ENCODE measurements at places on chromosomes 11 and 22.
A peak's percentile ranks its signal among the peaks of the same experiment; 100 is the strongest.

- no peak for DNase-seq
Measured at GRCh38 chr11:32918427-32918826, 25.8 kb downstream of the QSER1 start.

DNA sequence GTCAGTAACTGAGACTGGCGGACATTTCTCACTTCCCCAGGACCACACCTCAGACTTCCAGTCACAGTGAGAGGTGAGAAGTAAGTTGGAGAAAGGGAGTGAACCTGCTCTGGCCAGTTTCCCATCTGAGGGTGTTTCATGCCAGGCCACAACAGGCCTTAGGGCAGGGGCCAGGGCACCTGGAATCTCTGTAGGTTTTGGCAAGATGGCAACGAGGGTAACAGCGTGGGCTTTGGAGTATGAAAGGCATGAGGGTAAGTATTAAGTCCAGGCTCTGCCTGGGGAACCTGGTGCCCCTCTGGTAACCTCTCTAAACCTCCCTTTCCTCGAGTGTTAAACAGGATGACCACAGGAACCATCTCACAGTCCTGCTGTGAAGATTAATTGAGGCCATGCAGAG lies 28.5 kb upstream of the ABCC8 start:
- DNase-seq: no peak

- no peak for DNase-seq
Measured at GRCh38 chr11:92979176-92979575, 9.7 kb downstream of the MTNR1B start.

DNA sequence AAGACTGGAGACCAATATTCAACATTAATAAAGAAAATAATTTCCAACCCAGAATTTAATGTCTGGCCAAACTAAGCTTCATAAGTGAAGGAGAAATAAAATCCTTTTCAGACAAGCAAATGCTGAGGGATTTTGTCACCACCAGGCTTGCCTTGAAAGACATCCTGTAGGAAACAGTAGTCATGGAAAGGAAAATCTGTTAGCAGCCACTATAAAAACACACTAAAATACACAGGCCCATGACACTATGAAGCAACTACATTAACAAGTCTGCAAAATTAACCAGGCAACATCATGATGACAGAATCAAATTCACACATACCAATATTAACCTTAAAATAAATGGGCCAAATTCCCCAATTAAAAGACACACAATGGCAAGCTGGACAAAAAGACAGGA lies 2.4 kb upstream of the CASP4 start:
- DNase-seq: no peak

GRCh38 chr11:115325523-115325922 lies 178.7 kb downstream of the CADM1 start:
- no peak for DNase-seq

DNA sequence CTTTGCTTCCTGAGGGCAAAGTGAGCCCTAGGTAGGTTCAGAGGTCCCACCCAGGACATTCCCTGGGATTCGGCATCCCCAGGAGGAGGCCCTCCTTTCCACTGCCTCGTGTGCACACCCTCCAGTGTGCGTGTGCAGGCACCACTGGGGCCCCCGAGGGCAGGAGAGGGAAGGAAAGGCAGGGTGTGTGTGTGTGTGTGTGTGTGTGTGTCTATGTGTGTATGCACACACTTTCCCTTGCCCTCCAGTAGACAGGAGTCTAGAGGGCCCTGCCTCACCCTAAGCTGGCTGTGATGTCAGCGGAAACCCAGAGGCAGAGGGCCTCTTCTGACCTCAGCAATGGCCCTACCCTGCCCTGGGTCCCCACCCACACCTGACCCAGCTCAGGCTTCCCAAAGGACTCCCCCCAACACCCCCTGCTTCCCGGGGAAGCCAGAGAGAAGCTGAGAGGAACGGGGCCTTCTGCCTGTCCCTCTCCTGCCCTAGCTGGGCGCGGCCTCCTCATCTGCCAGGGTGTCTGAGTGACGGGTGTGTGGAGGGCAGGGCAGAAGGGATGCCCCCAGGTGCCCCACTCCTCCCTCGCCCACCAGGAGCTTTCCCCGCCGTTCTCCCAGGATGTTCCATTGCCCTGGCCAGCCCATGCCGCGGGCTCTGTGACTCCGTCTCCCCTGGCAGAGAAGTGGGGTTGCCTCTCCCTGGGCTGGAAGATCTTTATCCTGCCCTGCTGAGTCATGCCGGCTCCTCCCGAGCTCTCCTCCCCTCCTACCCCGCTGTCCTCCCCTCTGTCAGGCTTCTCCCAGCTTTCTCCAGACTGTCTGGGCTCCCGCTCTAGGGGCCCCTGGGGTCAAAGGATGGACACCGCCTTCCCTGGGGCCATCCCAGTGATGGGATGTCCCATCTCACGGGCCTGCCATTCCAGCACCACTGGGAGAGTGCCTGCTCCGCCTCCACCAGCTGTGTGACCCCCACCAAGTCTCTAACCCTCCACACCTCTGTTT lies 6.0 kb upstream of the CLCF1 start:
- DNase-seq: no peak

DNA sequence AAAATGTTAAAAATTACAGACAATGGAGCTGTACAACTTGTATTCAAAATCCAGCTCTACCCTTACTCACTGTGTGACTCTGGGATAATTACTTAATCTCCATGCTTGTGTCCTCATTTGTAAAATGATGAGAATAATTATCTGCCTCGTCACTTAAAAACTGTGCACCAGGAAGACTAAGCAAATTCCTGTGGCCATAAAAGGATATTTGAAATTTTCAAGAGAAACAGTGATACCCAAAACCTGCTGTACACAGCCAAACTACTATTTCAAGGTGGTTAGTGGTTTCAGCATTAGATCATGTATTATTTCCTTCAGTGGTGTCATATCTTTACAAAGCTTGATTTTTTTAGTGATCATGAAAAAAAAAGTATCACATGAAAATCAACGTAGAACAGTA lies 136.9 kb downstream of the METTL15 start:
- DNase-seq: no peak

GRCh38 chr11:58530236-58530635 lies 22.3 kb upstream of the OR5B21 start:
- DNase-seq: peak; percentile 14

GRCh38 chr11:117902001-117902845 lies 25.8 kb upstream of the FXYD6 start:
- DNase-seq: no peak

DNA sequence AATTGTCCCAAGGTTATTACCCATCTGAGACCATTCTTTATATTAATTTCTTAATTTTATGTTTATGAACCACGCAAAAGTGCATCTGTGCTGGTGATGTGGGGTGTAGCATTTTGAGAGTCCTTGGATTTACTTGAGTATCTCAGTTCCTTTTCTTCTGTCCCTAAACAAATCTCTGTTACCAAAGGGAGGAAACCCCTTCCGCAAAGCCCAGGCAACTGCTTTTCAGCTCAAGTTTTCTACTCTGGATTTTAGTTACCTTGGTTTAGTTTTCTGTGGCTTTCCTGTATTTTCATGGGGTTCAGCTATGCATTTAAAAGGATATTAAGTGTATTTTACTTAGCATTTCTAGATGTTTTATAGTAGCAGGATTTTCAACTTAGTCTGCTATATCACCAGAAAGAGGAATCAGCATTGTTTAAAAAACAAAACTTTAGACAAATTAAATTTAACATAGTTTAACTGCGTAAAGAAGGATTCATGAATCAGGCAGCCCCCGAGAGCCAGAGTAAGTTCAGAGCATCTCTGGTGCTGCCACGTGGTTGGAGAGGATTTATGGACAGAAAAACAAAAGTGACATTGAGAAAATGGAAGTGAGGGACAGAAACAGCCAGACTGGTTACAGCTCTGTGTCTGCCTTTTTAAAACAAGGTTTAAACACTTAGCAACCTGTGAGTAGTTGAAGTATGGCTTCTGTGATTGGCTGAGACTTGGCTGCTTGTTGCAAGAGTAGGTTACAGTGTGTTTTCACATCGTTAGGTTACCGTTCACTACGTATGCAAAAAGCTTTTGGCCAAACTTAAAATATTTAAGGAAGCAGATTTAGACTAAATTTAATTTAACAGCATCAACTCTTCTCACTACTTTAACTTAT lies 9.6 kb downstream of the ADM start:
- no peak for DNase-seq

DNA sequence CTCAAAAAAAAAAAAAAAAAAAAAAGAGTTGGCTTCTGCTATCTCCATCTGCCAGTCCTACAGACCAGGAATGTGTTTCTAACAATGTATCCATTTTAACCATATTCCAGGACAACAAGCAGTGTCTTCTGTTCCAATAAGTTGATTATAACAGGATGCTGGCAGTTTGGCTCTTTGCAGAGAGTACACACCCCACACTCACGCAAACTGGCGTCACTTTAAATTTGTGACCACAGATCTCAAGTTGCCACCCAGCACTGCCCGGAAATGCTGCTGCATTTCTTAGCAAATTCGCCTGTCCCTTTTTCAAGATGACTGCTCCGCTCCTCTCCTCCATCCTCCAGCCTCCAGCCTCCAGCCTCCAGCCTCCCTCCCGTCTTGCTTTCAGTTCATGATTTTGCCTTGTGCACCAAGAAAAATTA lies 44.3 kb downstream of the SCGB1A1 start:
- no peak for DNase-seq

- DNase-seq: no peak
Measured at GRCh38 chr11:105023003-105023402, at the start of gene CASP5. Gene CASP5 (minus strand): TSS chr11:105023168. CDS start chr11:105023136, 32 bp downstream.

- DNase-seq: no peak
Measured at GRCh38 chr11:32318071-32319055, 117.0 kb downstream of the WT1 start.

- no peak for DNase-seq
Measured at GRCh38 chr11:8337130-8337795, 73.6 kb upstream of the LMO1 start.

DNA sequence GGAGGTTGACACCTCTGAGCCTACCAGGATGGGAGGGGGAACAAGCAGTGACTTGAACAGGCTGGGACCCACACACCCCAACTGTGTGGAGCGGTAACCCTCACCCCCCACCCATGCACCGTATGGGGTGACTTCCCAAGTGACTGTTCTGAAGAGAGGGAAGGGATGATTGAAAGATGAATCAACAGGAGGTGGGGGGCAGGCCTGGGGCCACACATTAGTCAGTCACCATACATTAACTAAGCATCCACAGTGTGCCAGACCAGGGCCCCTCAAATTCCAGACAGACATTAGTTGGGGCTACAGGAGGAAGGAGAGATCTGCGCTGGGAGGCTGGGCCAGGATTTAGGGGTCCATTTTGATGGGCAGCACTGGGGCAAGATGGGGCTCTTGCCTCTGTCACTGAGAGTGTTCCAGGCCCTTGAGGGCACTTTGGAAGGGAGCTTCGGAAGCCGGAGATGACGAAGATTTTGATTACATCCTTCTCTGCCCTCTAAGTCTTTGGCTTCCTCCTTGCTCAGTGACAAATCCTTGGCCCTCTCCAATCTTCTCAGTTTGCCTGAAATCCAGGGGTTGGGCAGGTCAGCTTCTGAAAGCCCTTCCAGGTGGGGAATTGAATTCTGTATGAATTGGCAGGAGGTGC lies 966 bp downstream of the SMTN start:
- no peak for DNase-seq

DNA sequence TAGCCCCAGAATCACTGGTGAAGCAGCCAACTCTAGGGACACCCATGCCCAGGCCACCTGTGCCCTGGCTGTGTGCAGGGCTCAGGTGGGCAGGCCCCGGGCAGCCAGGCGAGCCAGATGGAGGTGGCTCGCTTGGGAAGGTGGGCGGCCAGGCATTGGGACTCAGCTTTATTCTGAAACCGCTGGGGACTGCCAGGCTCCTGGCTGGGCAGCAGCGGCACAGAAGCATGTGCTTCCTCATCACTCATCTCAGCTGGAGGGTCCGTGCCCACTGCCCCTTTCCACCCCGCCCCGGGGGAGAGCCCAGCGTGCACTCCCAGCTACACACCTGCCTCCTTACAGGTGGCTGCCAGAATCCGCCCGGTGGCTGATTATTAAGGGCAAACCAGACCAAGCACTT lies 27.1 kb upstream of the SLC22A12 start:
- no peak for DNase-seq

DNA sequence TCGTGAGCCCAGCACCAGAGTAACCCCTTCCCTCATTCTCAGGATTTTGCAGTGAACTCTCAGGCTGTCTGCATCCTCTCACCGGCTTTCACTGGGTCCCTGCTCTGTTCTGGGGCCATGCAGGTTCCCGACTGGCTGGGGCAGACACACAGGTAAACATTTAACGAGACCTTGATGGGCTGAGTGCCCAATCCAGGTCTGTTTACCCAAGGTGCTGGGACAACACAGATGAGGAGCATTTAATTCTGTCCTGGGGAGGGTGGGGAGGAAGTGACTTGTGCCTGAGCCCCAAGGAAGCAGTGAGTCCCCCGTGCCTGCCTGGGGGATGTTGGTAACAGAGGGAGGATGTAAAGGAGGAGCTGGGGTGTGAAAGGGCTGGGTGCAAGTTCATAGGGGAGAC lies 4.4 kb downstream of the BIK start:
- DNase-seq: no peak

DNA sequence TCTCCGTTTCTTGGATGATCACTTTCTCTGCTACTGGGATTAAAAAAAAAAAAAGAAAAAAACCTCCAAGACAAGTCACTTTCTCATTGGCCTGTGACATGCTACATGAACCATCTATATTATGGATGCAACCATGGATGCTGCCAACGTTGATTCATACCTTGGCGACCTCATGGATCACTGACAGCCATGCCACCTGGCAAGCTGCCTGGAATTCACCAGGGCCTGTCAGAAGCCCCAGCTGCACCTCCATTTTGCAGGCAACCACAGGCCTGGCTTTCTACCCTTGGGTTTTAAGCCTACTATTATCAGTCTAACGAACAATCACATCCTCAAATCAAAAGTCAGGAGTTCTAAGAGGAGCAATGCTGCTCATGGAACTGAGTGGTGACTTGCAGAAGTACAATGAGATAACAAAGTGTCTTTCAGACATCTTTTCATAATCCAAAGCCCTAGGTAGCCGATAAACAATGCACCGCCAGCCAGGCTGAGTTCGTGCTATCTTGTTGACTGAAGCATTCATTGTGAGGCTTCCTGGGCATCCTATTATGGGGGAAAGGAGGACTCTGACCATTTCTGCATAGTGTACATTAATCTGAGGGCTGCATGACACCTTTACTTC lies 48.0 kb upstream of the CADM1 start:
- no peak for DNase-seq

DNA sequence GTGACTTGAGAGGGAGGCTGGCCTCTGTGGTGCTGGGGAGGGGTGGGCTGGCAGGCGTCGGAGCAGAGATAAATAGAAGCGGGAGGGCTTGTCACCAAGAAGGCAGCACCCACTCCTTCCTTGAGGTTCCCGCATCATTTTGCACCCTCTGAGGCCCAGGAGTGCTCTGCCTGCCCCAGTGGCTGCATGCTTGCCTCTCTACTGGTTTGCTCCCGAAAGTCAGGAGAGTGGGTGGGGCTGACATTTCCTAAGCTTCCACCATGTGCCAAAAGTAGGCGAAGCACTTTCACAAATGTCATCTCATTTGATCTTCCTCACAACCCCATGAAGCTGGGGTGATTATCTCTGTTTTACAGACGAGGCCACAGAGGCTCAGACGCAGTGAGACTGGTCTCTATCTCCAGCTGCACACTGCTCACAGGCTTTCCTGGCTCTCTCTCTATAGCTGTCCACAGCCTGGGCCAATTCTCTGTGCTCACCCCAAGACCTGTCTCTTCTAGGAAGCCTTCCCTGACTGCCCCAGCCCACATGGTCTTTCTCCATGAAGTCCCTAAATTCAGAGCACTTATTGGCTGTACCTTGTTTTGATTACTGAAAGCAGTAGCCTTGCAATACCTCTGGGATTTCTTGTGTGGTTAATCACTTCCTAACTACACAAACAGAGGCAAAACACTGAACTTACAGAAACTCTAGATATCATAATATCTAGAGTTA lies 2.6 kb upstream of the UCP3 start:
- no peak for DNase-seq

GRCh38 chr11:79616392-79616851 lies 175.6 kb upstream of the TENM4 start:
- DNase-seq: no peak
